Left renal cortex interstitium (tissue), 4 donors: ENCODE measurements at places on chromosomes 12 and 14. TPM values are rescaled to one million over a fixed set of nuclear protein-coding genes. Genes with fewer than 3 reads are reported as not detected.

The CELA1 gene
- not detected for polyA plus RNA-seq

The ZC2HC1C gene
- polyA plus RNA-seq, result 7.1 TPM

The RAP1B gene
- 153 TPM for polyA plus RNA-seq

The COCH gene
- polyA plus RNA-seq, result 5.4 TPM

The PLEKHG7 gene
- polyA plus RNA-seq, result 0.52 TPM

The EIF2S3B gene
- 10.3 TPM for polyA plus RNA-seq

The SMCO2 gene
- 1.4 TPM for polyA plus RNA-seq

The DCN gene
- polyA plus RNA-seq, result 603 TPM

The RFX4 gene
- polyA plus RNA-seq, result 0.38 TPM

The KRT74 gene
- not detected for polyA plus RNA-seq

The SPIC gene
- polyA plus RNA-seq, result not detected

The MYO1A gene
- not detected for polyA plus RNA-seq
